ENCODE measurements at places on chromosomes 3 and 15. TPM values are rescaled to one million over a fixed set of nuclear protein-coding genes. Genes with fewer than 3 reads are reported as not detected.

DNA sequence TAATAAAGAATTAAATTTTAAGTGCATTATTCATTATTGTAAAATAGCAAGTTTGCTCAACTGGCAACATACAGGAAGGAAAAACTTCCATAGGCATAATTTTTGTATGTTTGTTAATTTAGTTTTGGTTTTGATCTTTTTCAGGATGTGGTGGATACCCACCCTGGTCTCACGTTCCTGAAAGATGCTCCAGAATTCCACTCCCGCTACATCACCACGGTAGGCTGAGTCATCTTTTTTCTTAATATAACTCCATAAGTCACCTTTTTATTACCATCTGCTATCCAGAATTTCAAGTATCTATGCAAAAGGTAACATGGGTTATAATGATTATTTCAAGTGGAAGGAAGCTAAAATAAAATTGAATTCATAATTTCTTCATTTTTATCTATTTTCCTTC lies 104.8 kb downstream of the PPP2R3A start:
- DNase-seq = no peak

GRCh38 chr3:45516829-45517228 lies 77.7 kb upstream of the LIMD1 start:
- DNase-seq = no peak

GRCh38 chr3:49841126-49841696 lies 15.2 kb downstream of the TRAIP start:
- DNase-seq = no peak

GRCh38 chr3:139762302-139762701 lies 84.5 kb upstream of the NMNAT3 start:
- peak; percentile 46 for DNase-seq

The SMCO1 gene
- not detected for total RNA-seq

- DNase-seq = no peak
These were observed 1.2 kb upstream of the HYAL2 start for GRCh38 chr3:50323614-50324199.

The SLC12A1 gene
- 5.6 TPM for total RNA-seq

All from spinal cord (tissue), 10 donors.